Esophagus squamous epithelium (tissue), 5 donors: ENCODE measurements at places on chromosomes 16 and 17. TPM values are rescaled to one million over a fixed set of nuclear protein-coding genes. Genes with fewer than 3 reads are reported as not detected.

ARL5C gene
- not detected for total RNA-seq

DNA sequence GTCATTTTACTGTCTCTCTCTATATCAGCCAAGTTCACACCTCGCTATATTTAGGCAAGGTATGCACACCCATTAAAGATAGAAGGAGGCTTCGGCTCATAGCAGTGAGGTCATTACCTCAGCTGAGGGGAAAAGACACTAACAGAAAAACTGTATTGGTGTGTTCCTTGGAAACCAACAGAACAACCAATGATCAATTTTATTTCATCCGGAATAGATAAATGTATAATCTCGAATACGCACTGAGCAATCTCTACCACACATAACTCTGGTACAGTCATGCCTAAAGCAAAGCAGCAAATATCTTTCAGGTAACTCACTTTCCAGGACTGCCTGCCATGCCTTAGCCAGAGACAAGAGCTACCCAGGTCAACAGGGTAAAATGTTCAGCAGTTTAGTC, 109.9 kb upstream of the CORO6 start:
- DNase-seq = no peak

GRCh38 chr17:2828397-2829038, 32.3 kb downstream of the RAP1GAP2 start:
- DNase-seq = no peak

STH gene
- not detected for total RNA-seq

NETO2 gene
- 4.1 TPM for total RNA-seq

DNA sequence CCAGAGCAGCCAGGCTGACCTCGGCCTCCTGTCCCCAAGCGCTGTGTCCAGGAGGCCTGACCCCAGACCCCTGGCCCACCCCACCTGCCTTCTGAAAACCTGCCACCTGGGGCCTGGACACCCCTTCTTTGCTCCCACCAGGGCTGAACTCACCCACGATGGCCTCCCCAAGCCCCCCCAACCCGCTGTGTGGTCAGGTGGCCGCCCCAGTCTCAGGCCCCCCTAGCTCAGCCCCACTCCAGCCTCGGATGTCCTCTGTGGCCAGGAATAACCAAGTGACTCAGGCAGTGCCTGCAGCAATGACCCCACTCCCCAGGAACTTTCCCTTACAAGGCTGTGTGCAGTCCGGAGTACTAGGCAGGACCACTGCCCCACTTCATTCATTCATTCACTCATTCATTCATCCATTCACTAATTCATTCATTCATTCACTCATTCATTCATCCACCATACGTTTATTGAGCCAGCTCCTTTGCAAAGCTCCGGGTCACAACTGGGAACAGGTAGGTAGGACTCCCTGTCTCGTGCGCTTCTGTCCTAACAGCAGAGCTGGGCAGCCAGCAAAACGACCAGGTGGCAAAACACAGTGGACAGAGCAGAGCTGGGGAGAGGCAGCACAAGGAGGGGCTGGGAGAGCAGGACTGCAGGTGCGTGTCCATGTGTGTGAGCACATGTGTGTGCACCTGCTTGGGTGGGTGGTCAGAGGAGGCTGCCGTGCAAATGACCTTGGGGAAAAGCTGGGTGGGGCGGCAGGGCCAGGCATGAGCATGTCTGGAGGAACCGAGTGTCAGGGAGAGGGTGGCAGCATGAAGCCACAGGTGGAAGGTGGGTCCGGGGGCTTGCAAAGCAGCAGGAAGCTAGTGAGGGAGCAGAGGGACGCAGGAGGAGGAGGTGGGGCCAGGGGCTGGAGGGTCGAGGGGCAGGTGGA, 75.8 kb upstream of the CBX4 start:
- no peak for DNase-seq

CRISPLD2 gene
- total RNA-seq = 17.0 TPM

GRCh38 chr17:73595479-73595878, 48.8 kb downstream of the SDK2 start:
- no peak for DNase-seq

VWA3A gene
- not detected for total RNA-seq

- DNase-seq = no peak
These were observed 13.6 kb downstream of the RHOT1 start for GRCh38 chr17:32155896-32156295.

NLRC3 gene
- 1.7 TPM for total RNA-seq

DNA sequence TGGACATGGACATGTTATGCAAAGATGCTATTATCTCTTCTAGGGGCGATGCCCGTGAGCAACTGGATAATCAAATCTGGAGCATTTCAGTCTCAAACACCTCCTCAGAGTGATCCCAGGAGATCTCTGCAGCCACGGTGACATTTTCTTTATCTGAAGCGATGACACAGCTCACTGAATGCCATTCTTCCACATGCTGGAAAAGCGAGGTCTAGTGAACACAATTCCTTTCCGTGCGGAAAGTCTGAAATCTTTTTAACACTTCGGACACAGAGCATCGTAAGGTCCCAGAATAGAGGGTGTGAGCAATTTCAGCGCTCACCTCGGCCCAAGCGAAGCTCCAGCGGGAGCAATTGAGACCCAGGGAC, 531 bp upstream of the HASPIN start:
- no peak for DNase-seq

CLEC10A gene
- 0.49 TPM for total RNA-seq

DNA sequence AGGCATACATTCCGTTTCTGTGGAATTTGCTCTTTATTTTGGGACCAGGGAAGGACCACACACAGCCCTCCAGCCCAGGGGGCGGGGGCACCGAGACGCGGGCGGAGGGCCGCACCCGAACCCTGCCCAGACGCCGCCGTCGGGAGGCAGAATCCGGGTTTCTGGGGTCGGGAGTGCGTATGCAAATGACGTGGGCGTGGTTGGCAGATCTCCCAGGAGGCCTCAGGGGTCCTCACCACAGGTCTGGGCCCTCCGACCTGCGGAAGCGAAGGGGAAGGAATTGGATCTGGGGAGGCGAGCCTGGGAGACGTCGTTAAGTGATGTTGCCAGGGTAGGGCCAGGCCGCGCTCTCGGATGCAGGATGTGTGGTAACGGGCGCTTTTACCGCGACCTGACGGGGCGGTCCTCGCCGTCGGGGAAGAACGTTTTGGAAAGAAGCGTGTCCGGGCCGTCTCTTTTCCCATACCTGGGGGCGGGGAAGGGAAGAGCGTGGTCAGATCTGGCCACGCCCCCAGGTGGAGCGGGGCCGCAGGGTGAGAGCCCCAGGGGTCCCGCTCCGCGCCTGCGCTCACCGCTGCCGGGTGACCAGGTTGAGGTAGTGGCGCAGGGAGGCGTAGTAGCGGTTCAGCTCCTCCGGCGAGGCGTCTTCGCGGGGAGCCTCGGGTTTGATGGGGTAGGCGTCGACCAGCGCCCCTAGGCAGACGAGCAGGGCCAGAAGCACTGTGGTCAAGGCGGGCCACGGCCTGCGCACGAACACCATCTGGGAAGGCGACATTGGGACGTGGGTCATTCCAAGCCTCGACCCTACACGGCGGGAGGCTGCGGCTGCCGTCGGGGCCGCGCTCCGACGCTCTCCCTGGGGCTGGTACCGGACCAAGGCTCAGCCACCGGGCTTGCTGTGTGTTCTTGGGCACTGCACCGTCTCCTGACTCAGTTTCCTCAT, 745 bp downstream of the PYY start:
- no peak for DNase-seq

GRCh38 chr16:2392025-2392424, 37.2 kb upstream of the CCNF start:
- DNase-seq = no peak
